ENCODE measurements at places on chromosomes 11 and 22.

- DNase-seq, result no peak
Observed at GRCh38 chr22:19494001-19494560, 14.4 kb downstream of the CDC45 start.

DNA sequence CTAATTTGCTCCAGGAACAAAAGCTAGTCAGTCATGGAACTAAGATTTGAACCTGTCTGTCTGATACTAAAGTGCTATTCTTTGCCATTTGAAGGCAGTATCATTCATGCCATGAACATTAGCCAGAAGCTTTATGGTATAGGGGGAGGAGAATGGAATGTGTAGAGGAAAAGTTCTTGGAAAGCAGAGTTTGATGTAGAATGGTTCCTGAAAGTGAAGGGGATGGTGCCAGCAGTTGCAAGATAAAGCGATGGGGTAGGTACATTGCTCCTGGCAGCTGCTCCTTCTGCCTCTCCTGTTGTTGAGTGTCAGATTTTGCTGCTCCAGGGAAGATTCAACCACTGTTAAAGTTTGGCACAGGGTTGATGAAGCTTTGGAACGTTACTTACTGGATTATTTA, 53.4 kb downstream of the ARHGAP42 start:
- peak; percentile 81 for DNase-seq

DNA sequence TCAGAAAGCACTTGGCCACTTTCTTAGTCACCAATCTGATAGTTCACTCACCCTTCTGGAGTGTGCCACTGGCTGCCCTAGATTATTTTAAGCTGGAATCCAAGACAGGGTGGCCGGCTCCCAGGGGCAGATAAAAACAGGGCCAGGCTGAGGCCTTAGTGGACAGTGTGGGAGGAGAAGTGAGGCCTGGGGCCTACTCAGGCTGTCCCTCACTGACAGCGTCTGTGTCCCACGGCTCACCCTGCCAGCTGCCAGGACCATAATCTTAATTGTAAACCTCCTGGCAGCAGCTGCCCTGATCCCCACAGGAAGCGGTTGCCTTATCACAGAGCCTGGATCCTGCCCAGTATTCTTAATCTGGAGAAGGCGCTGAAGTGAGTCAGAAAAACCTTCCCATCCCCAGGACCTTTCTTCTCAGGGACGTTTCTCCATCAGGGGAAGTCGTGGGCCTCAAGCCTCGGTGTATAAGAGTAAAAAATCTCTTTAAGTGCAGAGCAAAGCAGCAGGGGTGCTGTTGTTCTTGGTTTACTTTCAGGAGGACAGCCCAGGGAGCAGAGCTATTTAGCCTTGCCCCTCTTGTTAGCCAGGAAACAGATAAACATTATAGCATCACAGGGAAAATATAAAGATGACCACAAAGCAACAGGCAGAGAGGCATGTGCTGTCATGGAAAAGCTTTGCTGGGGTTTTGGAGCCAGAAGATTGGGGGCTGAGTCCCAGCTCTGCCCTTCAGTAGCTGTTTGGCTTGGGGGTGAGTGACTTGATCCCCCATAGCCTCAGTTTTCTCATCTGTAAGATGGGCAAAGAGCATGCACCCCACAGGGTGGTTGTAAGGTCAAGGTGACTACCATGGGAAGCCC, 39.6 kb downstream of the TSPAN18 start:
- peak; percentile 64 for DNase-seq

GRCh38 chr22:42315392-42315756, 44.9 kb upstream of the TCF20 start:
- DNase-seq, result no peak

DNA sequence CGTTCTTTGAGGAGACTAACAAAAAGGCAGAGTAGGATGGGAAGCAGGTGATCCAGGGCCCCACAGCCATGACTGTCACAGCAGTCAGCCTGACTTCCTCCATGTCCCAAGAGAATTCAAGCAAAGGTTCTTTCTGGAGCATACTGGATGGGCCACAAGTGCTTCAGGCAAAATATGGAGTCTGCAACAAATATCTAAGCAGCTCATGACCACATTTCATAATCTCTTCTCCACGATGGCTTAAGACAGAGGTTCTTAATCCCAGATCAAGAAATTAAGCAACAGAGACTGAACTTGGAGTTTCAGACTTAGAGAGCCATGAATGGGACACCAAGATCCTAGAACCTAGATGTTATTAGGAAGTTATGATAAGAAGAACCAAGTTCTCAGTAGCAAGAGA, 31.6 kb downstream of the GUCY1A2 start:
- no peak for DNase-seq

GRCh38 chr11:108545909-108546501, 47.6 kb downstream of the EXPH5 start:
- DNase-seq, result no peak

GRCh38 chr11:8775332-8775731, 92.7 kb downstream of the RPL27A start:
- no peak for DNase-seq

GRCh38 chr11:61797263-61797944, 4.7 kb downstream of the FEN1 start:
- peak; percentile 92 for DNase-seq

GRCh38 chr11:28481616-28482480, 373.7 kb downstream of the METTL15 start:
- no peak for DNase-seq

- no peak for DNase-seq
Observed at GRCh38 chr11:87456499-87456898, 418.8 kb downstream of the TMEM135 start.

DNA sequence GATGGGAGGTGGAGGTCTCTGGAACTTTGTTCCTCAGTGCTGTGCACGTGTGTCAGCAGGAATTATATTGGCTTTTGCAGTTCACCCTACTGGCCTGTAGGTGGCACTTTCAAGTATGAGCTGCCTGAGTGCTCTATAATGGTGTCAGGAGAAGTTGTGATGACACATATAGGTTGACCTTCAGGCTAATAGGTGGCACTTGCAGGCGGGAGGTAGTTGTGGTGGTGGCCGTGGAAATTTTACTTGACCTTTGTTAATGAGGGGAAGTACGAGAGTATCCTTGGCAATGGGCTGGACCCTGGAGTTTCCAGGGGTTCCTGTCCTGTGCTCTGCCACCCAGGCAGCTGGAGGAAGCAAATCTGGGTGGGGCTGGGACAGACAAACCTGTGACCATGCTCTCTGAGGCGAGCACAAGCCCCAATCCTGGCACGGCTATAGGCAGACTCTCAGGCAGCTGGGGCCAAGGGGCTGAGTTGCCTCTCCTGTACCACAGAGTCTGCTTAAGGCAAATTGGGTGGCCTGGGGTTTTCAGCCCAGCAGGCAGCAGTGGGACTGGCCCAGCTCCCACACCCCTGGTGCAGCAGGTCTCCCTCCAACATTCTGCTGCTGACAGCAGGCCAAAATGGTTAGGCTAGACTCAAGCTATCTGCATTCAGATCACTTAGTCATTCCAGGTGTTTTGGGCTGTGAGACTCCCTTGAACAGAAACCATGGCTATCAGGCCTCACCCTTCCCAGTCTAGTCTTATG, 147.5 kb upstream of the CTSC start:
- DNase-seq, result peak; percentile 41

DNA sequence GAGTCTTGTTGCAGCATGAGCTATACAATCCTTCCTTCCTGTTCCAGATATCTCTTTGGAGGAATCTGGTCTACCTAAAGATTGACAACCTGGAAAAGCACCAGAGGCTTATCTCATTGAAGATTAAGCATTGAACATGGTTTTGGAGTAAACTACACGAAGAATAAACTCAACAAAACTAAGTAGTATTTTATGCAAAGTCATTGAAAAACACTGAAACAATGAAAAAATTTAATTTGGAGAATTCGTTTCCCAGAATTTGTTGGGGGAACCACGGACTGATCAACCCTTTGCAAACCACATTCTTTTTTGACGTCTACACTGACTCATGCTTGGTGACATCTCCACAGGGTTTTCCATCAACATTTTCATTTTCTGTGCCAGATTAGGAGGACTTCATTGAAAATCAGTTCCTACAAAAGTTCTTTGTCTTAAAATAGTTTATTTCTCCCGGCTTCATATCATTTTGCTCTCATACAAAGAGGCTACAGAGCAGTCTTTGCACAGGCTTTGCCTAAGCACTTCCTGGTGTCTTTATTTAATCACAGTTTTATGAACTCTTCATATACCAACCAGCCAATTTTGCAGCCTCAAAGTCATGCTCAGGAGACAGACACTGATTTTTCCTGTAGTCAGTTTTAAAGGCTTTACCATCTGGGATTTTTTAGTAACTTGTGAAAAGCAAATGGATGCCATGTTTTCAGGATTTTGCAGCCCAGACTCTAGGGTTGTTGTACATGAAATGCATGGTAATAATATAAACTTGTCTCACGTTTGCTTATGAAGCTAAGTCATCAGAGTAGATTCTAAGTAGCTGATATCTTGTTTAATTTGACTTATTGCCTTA, 186.3 kb downstream of the C11orf91 start:
- no peak for DNase-seq

DNA sequence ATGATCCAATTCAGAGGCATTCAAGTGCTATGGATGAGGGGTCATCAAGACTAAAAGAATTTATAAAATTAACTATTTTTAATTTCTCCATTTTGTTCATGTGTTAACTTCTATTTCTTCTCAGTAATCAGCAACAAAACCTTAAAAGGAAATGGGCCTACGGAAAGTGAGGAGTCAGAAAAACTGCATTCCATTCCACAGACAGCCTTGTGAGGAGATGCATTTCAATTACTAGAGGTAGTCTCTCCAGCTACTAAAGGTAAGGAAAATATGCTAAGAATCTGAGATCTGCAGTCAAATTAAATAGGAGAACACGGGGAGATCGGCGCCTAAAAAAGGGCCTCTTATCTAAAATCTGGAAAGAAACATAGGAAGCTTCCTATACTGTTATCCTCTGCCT, 661.7 kb downstream of the DLG2 start:
- no peak for DNase-seq

DNA sequence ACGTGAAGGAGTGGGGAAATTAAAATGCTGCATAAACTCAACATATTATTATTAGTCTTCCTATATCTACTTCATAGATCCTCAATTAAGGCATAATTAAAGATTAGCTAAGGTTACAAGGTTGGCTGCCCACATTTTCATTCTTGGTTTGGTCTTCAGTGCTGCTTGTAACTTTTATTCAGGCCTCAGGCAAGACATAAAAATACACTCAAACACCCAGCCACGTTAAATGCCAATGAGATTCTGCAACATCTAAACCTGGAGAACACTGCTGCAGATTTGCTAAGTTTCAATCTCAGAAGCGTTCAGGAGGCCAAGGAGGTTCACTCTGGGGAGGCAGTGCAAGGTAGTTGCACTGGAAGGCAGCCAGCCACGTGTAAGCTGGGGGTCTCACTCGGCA, 358.7 kb upstream of the NARS2 start:
- no peak for DNase-seq

DNA sequence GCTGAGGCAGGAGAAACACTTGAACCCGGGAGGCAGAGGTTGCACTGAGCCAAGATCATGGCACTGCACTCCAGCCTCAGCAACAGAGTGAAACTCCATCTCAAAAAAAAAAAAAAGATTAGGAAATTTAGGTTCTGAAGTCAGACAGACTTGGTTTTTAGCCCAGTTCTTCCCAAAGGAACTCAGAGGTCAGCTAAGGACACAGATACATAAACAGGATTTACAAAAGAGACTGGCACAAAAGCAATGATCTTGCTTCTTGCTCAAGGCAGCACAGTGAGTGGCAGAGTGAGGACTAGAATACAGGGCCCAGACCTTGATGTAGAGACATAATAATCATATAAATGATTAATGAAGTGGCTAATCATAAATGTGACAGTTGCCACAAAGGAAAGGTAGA, 25.4 kb upstream of the RRAS2 start:
- peak; percentile 88 for DNase-seq

DNA sequence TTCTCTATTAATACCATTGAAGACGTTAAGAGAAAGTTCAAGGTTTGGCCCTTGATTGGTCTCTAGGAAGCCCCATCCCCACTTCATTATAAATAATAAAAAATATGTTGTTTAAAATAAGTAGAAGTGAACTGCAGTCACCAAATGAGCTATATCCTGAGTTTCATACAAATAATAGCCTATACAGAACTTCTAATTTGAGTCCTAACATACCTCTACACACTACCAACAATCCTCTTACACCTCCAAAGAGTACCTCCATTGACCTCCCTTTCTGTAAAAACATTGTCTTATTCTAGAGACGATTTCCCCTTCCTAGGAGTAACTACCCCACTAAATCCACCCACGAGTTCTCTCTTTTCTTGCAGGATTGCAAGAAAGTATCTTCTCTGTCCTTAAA, 7.2 kb upstream of the HBD start:
- DNase-seq, result no peak

DNA sequence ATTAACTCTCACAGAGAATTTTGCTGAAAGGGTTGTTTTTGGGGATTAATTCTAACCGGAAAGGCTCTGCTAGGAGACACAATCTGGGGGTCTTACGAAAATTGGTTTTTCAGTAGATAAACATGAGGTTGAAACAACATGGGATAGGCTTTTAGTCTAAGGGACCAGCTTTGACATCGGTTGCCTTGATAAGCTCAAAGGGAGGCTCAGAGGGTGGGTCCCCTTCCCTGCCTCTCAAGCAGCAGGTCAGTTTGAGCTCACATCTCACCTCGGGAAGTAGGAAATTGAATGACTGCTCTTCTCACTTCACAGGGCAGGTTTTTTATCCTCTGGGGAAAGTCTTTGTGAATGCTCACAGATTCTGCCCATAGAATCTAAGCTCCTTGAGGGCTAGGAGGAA, 70.2 kb upstream of the KIRREL3 start:
- no peak for DNase-seq

DNA sequence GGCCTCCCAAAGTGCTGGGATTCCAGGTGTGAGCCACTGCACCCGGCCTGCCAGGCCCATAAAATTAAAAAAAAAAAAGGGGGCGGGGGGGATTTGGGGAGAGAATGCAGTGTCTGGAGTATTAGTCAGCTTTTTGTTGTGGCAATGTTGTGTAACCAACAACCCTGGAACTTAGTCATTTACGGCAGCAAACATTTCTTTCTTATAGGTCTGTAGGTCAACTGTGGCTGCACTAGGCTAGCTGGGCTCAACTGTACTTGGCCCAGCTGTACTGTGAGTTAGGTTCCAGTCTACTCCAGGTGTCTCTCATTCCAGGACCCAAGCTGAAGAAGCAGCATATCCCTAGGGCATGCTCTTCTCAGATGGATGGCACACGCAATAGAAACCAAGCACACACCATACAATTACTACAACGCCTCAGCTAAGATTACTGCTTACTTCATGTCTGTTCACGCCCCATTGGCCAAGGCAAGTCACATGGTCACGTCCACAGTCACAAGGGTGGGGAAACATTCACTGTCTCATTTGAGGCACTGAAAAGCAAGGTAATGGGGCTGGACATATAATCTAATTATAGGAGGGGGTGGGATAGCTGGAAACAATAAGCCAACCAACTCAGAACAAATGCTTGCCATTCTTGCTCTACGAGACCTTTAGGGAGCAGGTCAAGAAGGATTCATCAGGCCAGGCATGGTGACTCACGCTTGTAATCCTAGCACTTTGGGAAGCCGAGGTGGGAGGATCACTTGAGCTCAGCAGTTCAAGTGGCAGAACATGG, 10.4 kb upstream of the SPINDOC start:
- DNase-seq, result peak; percentile 84

Data from cardiac fibroblast (primary cell).